ENCODE measurements at places on chromosomes 13 and 19.

GRCh38 chr19:29596885-29597525, 9.1 kb upstream of the POP4 start:
- DNase-seq: no peak

- no peak for DNase-seq
Measured at GRCh38 chr13:21235174-21235573, 58.7 kb downstream of the MRPL57 start.

DNA sequence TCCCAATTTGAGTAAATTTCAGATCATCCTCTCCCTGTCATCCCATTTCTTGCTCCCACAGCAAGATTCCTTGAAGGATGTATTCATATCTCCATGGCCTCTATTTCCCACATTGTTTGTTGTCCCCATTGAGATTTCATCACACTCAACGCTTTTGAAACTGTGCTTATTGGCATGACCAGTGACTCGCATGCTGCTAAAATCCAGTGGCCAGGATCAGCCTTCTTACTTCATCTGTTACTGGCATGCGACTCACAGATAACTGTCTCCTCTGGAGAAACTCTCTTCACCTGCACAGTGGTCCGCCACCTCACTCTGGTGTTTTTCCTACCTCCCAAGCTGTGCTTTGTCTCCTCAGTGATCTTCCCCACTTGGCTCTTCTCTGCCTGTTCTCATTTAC, 95.8 kb downstream of the WASF3 start:
- DNase-seq: no peak

DNA sequence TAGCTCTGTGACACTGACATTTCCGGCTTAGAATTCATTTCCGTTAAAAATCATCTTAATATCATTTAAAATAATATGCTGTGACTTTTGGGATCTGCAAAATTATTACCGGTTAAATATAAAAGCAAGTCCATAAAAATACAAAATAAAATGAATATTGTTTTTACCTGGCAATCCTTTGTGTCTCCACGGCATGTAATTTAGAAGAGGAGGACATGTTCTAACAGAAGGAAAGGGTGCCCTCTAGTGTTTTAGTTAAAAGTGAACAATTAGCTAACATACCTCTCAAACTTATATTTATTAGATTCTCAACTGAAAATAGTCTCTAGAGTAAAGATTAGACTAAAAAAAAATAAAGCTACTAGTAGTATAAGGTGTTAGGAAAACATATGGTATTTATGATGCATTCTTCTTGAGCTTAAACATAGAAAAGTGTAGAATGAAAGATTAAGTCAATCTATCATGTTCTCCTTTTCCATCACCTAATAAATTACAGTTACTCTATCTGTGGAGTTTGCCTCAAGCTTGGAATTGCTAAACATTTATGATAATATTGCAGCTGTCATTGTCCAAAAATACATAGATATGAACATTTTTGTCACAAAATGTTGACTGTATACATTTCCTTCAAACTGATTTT, 676.7 kb upstream of the SPRY2 start:
- DNase-seq: no peak

- peak; percentile 68 for DNase-seq
Measured at GRCh38 chr19:57888560-57889231, at the start of gene ZNF814. Gene ZNF814, minus strand, starts transcription at chr19:57889037. Its CDS starts 235 bp downstream, at chr19:57888802.

GRCh38 chr19:46950526-46951170, 69.0 kb upstream of the NPAS1 start:
- no peak for DNase-seq

DNA sequence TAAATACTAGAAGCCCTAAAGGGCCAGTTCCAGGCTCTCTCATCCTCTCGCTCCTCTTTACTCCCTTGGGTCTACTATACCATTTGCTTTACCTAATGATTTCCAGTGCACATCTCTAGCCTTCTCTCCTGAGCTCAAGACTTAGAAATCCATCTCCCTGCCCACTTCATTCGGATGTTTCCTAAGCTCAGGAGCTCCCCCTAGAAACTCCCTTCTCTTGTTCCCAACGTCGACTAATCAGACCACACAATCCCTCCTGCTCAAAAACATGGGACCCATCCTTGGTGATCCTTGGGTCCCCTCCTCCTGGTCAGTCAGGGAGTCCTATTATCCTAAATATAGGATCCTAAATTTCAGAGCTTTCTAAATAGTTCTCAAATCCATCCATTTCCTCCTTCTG, 21.1 kb upstream of the STK24 start:
- no peak for DNase-seq

DNA sequence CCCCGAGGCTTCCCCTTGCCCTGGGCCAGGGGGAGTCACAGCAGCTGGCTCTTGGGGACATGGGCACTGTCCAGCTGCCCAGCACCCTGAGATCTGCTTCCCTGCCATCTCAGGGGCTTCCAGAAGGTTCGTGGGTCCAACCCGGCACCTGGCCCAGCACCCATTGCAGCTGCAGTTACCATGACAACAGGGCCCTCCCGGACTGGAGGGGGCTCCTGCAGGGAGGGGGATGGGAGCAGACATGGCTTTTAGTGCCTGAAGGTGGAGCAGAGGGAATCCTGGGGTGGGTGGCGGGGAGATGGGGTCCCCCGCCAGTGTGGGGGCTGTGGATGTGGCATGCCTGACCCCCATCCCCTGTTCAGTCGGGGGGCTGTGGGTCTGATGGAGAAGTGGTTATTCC, 14.7 kb downstream of the PIN1 start:
- no peak for DNase-seq

DNA sequence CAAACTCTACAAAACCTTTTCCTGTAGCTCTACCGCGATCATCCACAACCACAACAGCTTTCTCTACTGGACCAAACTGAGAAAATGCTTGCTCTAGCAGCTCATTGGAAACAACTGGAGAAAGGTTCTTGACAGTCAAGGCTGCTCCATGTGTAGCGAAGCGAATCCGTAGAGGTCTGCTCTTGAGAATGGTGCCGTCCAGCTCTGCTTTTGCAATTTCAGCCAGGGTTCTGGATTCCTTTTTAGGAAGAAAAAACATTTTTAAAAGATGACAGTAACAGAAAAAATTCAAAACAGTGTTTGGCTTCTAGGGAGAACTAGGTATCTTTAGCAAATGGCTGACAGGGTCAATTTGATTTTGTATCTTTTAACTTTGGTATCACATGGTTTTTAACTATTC, 10.4 kb downstream of the PSPC1 start:
- DNase-seq: no peak

GRCh38 chr13:81184556-81185265, 843.8 kb upstream of the SPRY2 start:
- DNase-seq: no peak

DNA sequence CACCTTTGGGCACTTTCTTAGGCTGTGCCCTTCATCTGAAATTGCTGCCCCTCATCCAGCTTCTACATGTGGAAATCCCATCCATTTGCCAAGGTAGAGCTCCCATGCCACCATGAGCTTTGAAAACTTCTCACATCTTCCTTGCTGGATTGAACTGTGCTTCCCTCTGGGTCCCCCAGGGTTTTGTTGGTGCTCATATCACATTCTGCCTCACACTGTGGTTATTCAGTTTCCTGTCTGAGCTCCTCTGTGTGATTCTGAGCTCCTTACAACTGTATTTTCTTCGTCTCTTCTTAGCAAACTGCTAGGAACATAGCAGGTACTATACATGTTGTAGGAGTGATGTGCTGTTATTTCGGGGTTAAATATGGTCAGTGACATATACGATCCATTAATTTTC, 74.9 kb upstream of the KL start:
- DNase-seq: no peak

- DNase-seq: no peak
Measured at GRCh38 chr13:112619730-112620631, 32.0 kb upstream of the TUBGCP3 start.

DNA sequence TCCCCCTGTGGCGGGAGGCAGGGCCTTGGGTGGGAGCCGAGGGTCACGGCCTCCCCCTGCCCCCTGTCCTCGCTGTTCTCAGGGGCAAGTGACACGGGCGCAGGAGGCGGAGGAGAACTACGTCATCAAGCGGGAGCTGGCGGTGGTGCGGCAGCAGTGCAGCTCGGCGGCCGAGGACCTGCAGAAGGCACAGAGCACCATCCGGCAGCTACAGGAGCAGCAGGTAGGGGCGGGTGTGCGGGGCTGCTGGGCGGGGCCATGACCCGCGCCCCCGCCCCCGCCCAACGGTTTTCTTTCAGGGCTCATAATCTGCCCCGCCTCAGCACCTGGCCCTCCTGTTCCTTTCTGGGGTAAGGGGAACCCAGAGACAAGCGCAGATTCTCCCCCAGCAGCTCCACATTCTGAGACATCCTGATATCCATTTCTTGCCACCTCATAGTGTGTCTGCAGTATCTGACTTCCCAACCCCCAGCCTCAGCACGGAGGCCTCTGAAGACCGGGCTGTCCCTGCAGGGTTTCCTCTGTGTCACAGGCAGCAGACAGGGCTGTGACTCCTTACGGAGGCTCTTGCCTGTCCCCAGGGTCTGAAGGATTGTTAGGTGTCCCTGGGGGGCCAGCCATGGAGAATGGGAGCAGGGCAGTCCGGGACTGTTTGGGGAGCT, 15.9 kb downstream of the PRR36 start:
- DNase-seq: no peak

- DNase-seq: no peak
Measured at GRCh38 chr13:56332671-56333070, 808.0 kb upstream of the PRR20A start.

DNA sequence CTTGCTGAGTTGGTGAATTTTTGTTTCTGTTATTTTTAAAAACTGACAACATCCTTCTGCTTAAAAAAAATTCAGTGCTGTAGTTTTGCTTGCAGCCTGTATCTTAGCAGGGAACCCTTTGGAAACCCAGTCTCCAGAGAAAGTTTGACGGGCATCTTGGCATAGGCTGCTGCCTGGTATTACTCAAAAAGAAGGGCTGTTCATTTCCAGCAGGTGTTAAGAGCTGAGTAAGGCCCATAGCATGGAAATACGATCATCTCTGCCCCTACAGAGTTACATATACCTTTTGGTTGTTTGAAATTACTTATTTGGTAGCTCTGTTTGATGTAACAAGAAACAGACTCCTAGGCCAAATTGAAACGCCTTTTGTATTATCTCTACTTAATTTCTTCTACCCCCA, 41.5 kb downstream of the URI1 start:
- DNase-seq: no peak

- DNase-seq: no peak
Measured at GRCh38 chr13:19590423-19590822, 29.1 kb upstream of the TPTE2 start.

GRCh38 chr13:67216864-67217263, 13.3 kb downstream of the PCDH9 start:
- no peak for DNase-seq

DNA sequence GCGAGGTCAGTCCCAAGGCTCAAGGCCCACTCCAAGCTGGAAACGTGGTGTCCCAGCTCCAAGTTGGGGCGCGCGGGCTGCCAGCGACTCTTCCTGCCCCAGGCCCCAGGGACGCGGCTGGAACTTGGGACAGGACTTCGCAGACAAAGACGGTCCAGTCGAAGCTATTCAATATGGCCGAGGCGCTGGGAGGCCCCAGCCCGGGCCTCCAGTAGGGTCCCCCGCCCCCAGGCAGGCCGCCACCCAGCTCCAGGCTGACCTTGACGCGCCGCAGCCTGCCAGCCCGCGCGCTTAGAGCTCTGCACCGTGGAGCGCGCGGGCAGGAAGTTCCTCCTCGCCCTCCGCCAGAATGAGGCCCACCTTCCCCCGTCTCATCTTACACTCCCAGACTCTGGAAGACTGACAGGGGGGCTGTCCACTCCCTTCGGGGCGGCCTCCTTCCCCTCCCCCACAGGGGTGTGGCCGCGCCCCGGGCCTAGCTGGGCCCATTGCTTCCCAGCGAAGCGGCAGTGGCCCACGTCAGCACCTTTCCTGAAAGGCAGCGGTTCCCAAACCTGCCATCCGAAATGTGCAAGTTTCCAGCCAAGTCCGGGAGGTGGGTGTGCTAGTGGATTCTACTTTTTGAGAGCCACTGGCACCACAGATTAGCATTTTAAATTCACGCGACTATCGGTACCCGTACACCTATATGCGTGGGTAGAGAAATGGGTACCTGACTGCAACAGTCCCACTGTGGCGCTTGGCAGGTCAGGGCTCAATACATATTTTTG, at the start of gene CCDC8:
Gene CCDC8 (minus strand): TSS at position 303 of the 770 bp plus-strand sequence. CDS start 754 bp downstream, outside the sequence.
- DNase-seq: no peak

- no peak for DNase-seq
Measured at GRCh38 chr13:97945792-97946419, 7.6 kb upstream of the IPO5 start.

- DNase-seq: no peak
Measured at GRCh38 chr19:31511098-31511497, 161.9 kb upstream of the TSHZ3 start.

DNA sequence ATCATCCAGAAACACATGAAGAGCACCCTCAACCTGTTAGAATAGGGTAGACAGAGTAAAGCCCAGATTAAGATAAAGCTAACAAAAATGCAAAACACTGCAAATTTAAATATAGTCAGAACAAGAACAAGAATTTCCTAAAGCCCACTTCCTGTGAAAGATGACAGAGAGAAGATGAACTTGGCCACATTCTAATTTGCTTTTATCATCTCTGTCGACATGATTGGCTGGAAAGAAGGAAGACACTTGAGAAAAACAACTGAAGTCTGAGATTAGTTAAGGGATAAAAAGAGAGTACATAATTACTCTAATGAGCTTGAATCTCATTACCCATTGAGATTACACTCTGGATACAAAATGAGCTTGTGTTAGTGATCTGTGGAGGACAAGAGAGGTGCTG, 537.6 kb downstream of the KLF5 start:
- no peak for DNase-seq

GRCh38 chr13:74646091-74646490, 511.9 kb upstream of the KLF12 start:
- no peak for DNase-seq

DNA sequence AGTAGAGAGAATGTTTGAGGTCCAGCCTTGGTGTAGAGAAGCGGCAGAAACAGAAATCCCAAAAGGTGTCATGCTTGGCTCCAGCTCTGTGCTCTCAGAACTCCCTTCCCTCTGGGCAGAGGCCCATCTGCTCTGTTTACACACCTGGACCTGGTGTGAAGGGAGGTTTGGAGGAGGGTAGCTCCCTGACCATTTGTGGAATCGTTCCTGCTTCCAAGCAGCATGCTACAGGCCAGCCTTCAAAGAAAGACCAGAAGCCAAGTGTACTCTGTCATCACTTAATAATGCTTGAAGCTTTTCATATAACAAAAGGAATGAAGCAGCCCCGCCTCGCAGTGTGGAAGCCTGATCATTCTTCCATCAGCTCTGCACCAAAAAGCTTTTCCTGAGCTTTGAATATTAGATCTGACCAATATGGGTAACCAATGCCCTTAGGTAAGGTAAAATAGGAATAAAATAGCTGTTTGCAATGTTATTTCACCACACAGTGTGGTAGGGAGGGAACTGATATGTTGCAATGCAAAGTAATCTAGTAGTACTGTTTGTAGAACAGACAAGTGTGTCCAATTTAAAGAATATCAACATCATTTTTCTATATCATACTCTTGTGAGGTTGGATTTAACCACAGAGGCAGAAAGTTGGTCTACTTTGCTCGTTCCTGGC, 63.3 kb downstream of the ZIC5 start:
- no peak for DNase-seq

Measured in activated gamma-delta T cell treated with anti-CD3 and anti-CD28 coated beads, Interleukin-2, amount 50 U/mL, for 16 hours (primary cell).